ENCODE measurements at places on chromosomes 4 and X.

DNA sequence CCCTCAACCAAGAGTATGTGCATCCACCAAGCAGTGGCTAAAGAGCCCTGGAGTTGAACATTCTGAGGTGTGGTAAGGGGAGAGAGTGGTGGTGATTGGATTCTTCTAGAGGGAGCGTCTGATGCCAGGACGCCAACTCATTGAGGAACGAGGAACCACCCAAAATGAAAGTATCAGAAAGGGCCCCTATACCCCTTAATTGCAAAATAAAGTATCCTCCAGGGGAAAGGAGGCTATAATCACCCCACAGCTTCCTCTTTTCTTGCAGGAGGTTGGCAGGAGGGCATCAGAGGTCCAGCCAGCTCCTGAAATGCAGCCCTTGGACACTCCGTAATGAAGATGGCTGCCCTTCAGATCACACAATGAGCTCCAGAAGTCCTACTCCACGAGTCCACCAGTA is 5.3 kb upstream of the KIAA1210 start:
- no peak for DNase-seq

- no peak for DNase-seq
Measured at GRCh38 chr4:185470501-185471195, 885 bp downstream of the CCDC110 start.

- DNase-seq = no peak
Measured at GRCh38 chr4:122992057-122992456, 69.7 kb upstream of the NUDT6 start.

DNA sequence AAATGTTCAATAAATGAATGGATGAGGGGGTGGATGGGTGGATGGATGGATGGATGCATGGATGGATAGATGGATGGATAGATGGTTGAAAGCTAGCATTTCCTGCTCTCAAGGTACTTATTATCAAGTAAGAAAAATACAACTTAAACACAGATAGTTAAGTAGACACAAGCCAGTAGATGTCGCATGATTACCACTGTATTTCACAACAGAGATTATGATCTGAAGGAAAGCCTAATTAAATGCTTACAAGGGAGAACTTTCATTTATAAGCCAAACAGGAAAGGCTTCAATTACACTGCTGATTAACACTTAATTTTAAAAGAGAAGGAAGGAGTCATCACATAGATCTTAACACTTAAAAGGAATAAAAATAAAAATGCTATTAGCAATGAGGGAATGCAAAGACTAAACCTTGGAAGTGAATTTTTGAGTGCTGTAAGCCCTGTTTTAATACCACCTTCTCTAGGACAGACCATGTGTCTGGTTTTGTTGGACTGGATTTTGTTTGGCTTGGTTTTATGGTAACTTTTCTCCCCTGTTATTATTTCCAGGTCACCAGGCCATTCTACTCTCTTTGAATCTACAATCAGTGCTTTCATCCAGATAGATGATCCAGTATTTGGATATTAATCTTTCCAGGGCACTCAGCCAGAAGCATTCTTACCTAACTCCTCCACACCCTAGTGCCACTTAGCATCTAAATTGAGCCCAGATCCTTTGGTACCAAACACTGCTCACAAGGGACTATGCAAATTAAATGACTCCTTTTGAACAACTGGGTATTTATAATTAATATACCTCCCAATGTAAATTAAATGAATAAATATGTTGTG is 75.5 kb upstream of the SLC39A8 start:
- no peak for DNase-seq

DNA sequence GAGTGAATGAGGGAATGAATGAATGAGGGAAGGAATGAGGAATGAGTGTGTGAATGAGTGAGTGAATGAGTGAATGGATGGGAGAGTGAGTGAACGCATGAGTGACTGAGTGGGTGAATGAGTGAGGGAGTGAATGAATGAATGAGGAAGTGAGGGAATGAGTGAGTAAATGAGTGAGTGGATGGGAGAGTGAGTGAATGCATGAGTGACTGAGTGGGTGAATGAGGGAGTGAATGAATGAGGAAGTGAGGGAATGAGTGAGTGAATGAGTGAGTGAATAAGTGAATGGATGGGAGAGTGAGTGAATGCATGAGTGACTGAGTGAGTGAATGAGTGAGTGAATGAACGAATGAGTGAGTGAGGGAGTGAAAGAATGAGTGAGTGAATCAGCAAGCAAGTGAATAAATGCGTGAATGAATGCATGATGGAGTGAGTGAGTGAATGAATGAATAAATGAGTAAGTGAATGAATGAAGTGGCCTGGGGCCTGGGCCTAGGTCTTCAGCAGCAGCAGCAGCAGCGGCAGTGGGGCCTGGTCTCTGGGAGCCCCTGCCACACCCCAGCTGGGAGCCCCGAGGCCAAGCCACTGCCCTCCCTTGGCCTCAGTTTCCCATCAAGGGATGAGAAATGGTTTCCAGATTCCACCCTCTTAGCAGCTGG is 16.2 kb upstream of the PSAPL1 start:
- DNase-seq = no peak

- no peak for DNase-seq
Measured at GRCh38 chr4:52588771-52589591, 70.1 kb downstream of the USP46 start.

DNA sequence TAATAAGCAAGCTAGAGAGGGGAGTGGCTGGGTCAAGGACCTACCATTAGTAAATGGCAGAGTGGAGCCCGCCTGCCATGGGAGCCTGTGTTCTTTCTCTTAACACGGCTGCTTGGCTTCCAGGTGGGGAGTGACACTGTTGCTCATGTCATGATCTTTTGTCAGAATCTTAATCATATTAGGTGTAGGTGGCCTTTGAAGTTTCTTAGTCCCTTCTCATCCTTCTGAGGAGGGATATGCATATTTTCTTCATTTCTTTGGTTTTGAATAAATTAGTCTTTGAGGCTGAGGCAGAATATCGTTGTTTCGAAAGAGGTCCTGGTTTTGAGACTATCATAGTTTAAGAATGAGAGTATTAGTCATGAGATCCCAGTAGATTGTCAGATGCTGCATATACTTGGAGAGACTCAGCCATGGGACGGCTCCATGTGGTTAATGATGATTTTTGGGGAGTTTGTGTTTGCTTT is 28.9 kb downstream of the SNX25 start:
- DNase-seq = no peak

DNA sequence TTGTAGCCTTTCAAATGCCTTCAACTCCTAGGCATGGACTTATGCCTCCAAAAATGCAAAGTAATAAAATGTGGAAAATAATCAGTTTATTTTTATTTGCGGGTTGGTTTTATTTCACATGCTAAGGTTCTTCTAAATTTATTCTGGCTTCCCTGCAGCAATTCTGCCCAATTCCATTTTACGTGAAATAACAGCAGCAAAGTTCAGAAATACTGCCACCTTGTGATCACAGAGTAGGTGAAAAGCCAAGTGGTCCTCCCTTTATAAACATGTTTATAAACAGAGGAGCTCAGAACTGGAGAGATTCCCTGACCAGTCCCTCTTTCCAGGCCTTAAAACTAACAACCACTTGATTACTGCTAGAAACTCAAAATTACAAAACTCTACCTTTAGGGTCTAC is 14.7 kb upstream of the DCHS2 start:
- no peak for DNase-seq

DNA sequence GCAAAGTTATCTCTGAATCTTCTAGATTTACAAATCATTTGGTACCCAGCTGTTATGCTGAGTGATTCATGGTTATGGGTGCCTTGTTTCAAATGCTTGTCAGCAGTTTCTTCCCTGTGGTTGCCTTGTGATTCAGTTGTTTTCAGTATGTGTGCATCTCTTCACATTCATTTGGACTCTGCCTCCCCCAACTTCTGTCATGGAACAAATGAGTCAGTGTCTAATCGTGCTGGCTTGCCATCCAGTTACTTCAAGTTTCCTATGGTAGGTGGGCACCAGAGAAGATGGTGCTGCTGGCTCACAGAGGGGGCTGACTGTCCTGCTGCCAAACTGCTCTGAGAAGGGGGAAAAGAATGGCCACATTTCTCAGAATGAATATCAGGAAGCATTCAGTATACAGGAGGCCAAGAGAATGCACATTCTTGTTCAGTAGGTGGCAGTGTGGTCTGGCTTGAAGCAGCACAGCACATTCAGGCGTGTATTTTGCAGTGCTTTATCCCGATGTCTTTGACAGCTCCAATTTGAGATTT is 260.9 kb downstream of the GLUD2 start:
- no peak for DNase-seq

GRCh38 chrX:53412446-53412845 is 10.0 kb downstream of the SMC1A start:
- DNase-seq = no peak

DNA sequence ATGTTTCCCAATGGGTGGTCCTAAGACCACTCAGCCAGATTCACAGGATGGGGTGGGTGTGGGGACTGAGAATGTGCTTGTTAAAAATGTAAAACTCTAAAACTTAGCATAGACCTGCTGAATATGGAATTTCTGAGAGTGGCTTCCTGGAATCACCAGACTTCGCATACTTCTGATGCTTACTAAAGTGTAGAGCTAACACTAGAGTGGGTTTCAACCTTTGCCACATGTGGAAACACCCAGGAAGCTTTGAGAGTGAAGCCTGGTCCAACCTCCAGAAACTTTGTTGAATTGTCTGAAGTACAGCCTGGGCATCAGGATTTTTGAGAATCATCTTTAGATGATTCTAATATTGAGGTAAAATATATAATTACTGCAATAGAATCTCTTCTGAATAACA is 167.8 kb upstream of the EDNRA start:
- no peak for DNase-seq

GRCh38 chr4:64796581-64796980 is 387.3 kb upstream of the TECRL start:
- no peak for DNase-seq

GRCh38 chr4:109315818-109316217 is 13.4 kb upstream of the COL25A1 start:
- DNase-seq = no peak

GRCh38 chr4:154376486-154376885 is 115.1 kb downstream of the DCHS2 start:
- DNase-seq = no peak

DNA sequence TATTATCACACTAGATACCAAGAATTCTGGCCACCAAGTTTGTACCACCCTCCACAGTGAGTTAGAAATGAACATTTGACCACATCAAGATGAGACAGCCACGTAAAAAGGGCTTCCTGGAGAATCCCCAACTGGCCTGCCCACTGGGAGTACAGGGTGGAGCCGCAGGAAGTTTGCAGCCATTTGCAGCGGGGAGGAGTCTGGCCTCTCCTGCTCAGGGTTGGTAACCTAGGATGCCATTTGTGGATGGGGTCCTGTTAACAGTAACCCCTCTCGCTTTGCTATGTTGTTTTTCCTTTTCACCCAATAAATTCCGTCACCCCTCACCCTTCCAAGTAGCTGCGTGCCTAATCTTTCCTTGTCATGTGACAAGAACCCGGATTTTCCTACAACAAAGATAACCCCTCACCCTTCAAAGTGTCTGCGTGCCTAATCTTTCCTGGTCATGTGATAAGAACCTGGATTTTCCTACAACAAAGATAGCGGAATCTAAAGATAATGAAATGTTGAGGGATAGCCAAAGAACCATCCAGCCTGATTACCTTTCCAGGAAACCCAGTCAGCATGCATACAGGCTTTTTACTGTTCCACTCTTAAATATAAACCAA is 245.4 kb downstream of the NAF1 start:
- DNase-seq = no peak

DNA sequence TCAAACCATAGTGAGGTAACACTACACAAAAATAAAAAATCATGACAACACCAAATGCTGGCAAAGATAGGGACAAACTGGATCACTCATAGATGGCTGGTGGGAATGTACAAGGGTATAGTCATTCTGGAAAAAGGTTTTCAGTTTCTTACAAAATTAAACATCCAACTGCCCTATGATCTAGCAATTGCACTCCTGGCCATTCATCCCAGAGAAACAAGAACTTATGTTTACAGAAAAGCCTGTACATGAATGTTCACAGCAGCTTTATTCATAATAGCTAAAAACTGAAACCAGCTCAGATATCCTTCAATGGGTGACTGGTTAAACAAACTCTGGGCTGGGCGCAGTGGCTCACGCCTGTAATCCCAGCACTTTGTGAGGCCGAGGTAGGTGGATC is 43.3 kb downstream of the NYX start:
- no peak for DNase-seq

DNA sequence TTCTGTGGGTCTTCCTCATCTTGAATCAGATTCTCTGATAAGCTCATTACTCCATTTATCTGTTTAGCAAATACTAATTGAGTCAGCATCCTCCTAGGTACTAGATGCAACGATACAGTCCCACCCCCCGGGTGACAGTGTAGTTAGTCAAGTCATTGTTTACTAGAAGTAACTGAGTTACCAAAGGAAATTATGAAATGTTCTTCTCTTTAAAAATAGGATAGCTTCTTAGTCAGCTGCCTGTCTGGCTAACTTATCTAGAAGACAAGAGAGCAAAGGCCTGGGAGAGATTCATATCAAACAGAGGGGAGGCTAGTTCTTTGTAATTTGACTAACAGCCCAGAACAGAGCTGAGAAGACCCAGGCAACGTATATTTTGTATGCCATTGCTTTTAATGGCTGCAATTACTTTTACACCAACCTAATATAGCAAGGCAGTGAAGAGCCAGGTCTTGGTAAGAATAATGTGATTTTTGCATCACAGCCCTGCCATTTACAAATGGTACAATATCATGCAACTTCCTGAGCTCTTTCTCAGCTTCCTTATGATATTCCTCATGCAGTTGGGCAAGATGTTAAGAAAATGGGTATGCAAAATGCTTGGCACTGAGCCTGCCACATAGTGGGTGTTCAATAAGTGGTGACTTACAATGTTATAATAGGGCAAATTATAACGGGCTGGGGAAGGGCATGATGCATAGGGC is 149.9 kb downstream of the CHIC2 start:
- no peak for DNase-seq

DNA sequence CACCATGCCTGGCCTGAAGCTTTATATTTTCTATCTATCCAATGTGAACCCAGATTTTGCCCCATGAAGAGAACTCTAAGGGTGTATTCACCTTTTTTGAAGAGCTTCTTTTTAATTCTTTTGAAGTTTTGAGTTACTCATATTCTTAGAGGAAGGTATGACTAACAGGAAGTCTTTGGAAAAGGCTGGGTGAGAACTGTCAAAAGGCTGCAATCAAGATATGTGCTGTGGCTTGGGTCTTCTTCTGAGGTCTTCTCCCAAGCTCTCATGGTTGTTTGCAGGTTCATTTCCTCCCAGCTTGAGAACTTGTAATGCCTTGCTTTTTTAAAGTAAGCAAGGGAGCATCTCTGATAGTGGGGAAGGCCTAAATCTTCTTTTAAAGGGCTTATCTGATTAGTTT is 3.1 kb upstream of the C4orf17 start:
- DNase-seq = no peak

DNA sequence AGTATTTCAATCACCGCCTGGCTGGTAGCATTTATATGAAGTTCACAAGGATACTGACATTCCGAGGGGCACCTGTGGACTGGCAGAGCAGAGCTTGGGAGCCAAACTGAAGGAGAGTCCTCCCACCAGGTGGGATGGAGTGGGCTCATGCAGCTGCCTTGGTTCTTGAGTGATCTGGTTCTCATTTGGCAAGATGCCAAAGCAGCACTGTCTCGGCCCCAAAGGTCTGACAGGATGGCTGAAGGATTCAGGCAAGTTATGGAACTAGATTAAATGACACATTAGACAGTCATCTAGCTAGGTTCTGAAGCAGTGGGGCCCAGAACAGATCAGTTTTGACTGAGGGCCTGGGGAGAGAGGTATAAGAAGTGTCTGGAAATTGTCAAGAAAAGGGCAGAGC is 3.2 kb downstream of the FGF16 start:
- DNase-seq = no peak

- no peak for DNase-seq
Measured at GRCh38 chr4:40908297-40908696, 158.5 kb downstream of the NSUN7 start.

All from T-helper 1 cell (primary cell).